PC-9 (cell line): ENCODE measurements at places on chromosomes 12 and 14. TPM values are rescaled to one million over a fixed set of nuclear protein-coding genes. Genes with fewer than 3 reads are reported as not detected.

Gene TECPR2
- 29.7 and 34.7 TPM in 2 replicates for total RNA-seq

Gene TMEM121
- total RNA-seq: 1.0 and 1.1 TPM in 2 replicates

Gene NAV3
- 4.2 and 13.6 TPM in 2 replicates for total RNA-seq

Gene TAS2R9
- total RNA-seq: not detected in 2 replicates

Gene ALDH1L2
- 2.2 and 5.0 TPM in 2 replicates for total RNA-seq

Gene C3AR1
- not detected in 2 replicates for total RNA-seq

Gene VRTN
- not detected in 2 replicates for total RNA-seq

Gene NID2
- 0.11 TPM in 1 of 2 replicates, not detected in the other for total RNA-seq

Gene GPN3
- 28.5 and 35.1 TPM in 2 replicates for total RNA-seq

Gene LRRC74A
- total RNA-seq: not detected in 2 replicates

Gene GOLGA3
- total RNA-seq: 69.3 and 72.7 TPM in 2 replicates

Gene DBX2
- total RNA-seq: not detected in 2 replicates

Gene ANO6
- total RNA-seq: 46.1 and 51.4 TPM in 2 replicates

Gene KERA
- total RNA-seq: not detected in 2 replicates

Gene AVPR1A
- total RNA-seq: not detected in 2 replicates

Gene AICDA
- not detected in 2 replicates for total RNA-seq
